HEK293T (cell line): ENCODE measurements at places on chromosomes 12 and 14.

- DNase-seq, result no peak
Observed at GRCh38 chr12:115332945-115333344, 649.0 kb upstream of the TBX3 start.

GRCh38 chr12:62915204-62915529 lies 19.8 kb downstream of the PPM1H start:
- DNase-seq, result no peak

DNA sequence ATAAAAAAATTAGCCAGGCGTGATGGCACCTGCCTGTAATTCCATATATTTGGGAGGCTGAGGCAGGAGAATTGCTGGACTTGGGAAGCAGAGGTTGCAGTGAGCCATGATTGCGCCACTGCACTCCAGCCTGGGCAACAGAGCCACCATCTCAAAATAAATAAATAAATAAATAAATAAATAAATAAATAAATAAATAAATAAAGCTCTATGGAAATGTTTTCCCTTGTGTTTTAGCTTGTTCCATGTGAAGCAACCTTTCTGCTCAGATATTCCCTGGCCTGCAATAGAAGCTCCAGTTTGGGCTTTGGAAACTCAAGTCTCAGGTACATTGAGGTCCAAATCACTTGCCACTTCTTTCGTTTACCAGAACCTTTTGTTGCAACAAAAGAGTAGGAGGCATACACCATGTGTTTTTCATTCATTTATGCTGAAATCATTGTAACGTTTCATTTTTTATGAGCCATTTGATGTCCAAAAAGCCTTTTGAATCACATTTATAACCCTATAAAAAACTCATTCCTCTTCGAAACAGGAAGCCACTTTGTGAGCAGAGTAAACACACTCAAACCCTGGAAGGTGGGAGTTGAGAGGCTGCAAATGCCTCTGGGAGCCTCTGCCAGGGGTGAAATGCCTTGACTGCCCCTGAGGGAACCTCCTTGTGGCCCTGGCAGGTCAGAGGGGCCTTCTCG lies 376.6 kb upstream of the TBX3 start:
- no peak for DNase-seq

DNA sequence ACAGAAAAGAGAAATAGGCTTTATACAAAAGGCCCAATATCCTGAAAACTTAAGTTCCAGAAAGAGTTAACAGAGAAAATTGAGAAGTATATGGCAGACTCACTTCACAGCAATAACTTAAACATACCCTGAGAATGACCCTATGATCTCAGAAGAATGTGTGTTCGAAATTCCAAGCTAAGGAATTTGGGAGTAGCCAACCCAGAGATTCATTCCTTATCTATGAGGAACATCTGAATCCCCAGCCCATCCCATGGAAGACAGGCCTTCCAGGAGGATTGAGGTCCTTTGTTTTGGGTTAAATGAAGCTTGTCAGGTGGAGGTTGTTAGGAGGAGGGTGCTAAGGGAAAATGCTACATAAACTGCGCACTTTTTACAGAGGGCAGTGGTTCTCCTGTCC lies 7.5 kb upstream of the SAV1 start:
- no peak for DNase-seq

- no peak for DNase-seq
Observed at GRCh38 chr12:80441921-80442320, 2.1 kb upstream of the PTPRQ start.

DNA sequence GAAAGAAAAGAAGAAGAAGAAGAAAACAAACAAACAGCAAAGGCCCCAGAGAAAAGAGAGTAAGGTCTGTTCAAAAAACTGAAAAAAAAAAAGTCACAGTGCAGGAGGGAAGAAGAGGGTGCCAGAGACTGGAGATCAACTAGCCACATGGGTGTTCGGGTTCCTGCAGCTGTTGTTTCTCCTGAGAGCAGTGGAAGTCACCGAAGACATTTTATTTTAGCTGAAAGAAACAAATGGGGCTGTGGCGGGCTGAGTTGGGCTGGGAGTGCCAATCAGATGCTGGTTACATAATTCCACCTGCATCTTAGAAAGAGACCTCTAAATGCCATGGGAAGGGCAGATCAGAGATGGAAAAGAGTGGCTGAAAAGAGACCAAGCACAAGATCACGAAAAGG lies 33.9 kb downstream of the ACTN1 start:
- no peak for DNase-seq
